ENCODE measurements at places on chromosomes 1 and 21.

- no peak for DNase-seq
Observed at GRCh38 chr1:36594023-36594422, 111.3 kb upstream of the CSF3R start.

- no peak for DNase-seq
Observed at GRCh38 chr1:187383366-187383765, 554.6 kb downstream of the PLA2G4A start.

DNA sequence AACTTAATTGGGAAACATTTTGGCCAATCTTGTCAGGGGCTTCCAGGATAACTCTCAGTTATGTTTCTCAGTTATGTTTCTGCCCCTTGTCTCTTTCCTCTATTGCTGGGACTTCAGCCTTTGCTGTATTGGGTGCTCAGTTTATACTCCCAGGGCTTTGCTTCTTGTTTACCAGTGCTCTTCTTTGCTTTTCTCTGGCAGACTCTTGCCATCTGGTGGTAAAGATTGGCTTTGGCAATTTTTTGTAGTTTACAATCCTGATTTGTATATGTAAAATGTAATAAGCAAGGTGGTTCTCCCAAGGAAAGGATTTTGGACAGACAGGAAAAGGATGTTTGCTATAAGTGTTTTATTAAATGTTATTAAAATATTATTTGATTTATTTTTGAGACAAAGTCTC is 37.9 kb downstream of the FABP3 start:
- no peak for DNase-seq

GRCh38 chr1:33473900-33474299 is 1.5 kb downstream of the ZSCAN20 start:
- no peak for DNase-seq

DNA sequence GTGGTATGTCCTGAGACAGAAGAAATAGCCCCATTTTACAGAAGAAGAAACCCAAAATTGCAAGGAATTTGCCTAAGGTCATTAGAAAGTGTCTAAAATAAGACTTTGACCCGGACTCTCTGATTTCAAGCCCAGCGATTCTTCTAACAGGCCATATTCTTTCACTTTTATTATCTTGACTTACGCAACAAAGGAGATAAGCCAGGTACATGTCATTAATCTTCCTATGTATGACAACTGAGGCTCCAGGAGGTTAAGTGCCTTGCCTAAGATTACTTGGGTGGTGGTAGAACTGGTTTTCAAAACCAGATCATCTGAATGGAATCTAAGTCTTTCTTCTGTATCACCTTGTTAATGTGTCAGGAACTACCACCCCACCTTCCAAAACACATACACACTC is 124.3 kb downstream of the PBX1 start:
- DNase-seq, result no peak

DNA sequence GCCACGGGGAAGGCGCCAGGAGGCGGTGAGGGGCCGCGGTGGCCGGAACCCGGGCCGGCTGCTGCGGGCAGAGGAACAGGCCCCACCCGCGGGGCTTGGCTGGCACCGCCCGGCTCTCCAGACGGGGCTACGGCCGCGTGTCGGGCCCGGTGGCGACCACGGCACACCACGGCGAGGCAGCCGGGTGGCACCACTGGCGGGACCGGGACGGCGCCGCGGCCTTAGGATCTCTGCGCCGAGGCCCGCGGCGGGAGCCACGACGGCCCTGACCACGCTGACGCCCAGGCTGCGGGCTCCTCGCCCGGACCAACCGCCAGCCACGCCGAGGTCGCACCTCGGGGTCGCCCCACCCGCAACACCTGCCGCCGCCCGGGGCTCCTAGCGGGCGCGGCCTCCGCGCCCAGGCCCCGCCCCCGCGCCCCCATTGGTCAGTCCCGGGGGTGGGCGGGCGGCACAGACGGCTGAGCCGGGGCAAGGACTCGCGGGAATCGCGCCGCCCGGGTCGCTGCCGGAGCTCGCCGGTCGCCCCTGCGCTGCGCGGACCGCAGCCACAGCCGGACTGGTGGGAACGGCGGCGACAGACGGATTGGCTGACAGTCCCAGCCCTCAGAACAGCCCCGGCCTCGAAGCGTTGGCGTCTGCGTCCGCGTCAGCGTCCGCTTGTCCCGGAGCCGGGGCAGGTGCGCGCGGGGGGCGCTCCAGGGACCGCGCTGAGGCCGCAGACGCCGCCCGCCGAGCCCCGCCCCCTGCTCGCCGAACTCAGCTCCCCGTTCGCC is at the start of gene BMP8A:
BMP8A (plus strand) TSS at position 491 of the 776 bp plus-strand sequence. CDS start 356 bp downstream, outside the sequence.
- peak; percentile 44 for DNase-seq

GRCh38 chr1:159913451-159914192 is 11.7 kb downstream of the TAGLN2 start:
- no peak for DNase-seq

DNA sequence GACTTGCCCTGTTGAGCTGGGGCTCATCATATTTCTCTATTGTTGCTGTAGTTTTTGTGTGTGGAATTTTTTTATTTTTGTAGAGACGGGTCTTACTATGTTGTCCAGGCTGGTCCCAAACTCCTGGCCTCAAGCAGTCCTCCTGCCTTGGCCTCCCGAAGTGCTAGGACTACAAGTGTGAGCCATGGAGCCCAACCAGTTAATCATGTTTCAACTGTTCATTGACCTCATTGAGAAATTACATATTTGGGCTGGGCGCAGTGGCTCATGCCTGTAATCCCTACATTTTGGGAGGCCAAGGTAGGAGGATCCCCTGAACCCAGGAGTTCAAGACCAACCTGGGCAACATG is 9.2 kb upstream of the PKNOX1 start:
- no peak for DNase-seq

DNA sequence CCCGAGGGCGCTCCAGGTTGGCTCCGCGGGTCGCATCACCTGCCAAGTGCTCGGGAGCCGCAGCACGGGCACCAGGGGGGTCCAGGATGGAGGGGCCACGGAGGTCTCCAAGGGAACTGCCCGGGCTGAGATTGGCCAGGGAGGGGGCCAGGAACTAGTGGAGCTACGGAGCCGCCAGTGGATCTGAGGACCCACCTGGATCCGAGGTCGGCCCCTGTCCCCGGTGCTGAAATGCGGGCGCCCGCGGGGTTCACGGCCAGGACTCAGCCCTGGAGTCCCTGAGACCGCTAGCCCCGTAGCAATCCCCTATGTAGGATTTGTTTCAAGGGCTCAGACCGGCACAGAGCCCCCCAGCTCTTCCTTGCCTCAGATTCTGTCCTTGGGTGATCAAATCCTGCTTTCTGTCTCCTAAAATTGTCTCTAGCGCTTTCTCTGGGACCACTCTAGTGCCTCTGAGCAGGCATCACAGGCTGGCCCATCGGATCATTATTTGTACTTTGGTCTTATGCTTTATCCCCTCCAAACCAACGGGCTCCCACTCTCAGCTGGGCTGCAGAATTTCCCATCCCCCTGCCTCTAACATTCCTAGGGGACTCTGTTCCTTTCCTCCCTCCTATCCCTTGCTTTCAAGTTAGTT is 27.3 kb downstream of the KIAA2013 start:
- no peak for DNase-seq

All from stimulated activated CD8-positive, alpha-beta memory T cell treated with anti-CD3 and anti-CD28 coated beads, Interleukin-4, amount 100 ng/mL, for 1 hour (primary cell).